ENCODE measurements at places on chromosomes 3 and 15.
A peak's percentile ranks its signal among the peaks of the same experiment; 100 is the strongest.

DNA sequence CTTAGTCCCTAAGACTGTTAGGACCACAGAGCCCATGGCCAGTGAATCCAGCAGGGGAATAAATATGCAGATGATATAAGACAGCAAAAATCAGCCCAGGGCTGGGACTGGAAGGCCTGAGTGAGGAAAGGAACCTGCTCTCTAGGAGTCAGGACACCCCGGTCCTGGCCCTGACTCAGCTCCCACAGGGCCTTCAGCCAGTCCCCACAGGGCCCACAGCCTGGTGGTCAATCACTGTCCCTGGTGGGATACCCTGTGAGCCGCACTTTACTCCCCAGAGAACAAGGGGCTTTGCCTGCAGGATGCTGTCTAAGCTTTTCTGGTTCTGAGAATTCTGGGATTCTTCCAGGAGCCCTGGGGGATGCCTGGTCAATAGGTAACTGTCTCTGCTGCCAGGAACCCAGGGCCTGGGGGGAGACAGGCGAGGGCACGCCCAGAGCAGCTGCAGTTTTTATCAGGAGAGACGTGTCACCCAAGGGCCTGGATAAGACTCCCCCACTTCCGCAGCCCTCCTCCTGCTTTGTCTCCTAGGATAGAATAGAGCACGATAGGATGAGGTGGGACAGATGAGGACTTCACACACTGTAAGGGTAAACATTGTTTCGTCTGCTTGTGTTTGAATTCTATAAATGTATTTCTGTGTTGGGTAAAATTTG lies 49.5 kb upstream of the MCF2L2 start:
- DNase-seq = no peak

DNA sequence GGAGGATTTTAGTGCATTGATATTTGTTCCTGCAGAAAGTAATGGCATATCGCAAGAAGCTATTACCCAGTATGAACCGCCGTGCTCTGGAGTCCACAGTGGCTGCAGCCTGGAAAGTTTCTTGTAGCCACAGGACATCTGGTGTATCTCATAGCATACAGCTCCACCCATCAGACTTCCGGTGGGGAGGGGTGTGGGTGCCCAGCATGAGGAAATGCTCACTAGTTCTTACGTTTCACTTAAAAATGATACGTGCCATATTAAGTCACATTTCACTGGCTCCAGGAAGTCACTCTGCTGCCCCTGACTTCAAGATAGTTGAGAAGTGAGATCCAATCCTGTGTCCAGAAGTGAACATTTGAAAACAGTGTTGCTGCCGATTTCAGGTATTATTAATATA lies 990.4 kb downstream of the GBE1 start:
- no peak for DNase-seq

DNA sequence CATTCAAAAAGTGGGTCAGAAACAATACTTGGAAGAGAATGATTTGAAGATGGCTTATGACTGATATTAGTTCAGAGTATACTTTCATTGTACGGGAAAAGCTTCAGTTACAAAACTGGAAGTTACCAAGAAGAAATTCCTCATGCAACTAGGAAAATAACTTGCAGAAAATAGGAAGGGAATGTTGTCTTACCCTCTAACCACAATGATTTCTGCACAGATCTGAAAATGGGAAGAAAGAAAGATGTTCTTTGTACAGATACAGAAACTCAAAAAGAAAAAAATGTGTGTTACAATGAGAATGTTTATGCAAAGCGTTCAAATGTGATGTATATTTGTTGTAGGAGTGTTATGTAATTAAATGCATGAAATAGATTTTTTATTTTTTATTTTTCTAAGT lies 3.7 kb downstream of the ZNF280D start:
- DNase-seq = no peak

GRCh38 chr3:120795017-120795648 lies 52.6 kb downstream of the GTF2E1 start:
- DNase-seq = peak; percentile 72

DNA sequence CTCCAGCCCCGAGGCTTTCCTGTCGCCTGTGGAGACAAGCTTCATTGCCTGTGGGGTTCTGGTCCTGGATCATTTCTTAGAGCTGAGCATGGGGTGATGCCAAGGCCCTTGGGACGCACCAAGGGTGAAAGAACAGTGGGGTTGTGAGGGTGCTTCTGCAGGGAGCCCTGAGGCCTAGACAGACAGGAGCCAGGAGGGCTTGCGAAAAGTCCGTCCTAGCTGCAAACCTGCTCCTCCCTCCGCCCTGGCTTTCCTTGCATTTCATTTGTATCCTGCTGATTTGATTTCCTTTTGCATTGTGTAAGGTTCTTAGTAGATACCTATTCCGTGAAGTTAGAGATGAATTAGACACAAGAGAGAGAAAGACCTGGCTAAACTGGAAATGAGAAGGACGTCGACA lies 286.9 kb upstream of the C2CD4B start:
- no peak for DNase-seq

GRCh38 chr15:81941479-81941878 lies 104.3 kb downstream of the MEX3B start:
- no peak for DNase-seq

- DNase-seq = no peak
Observed at GRCh38 chr3:134337071-134337482, 37.2 kb downstream of the AMOTL2 start.

DNA sequence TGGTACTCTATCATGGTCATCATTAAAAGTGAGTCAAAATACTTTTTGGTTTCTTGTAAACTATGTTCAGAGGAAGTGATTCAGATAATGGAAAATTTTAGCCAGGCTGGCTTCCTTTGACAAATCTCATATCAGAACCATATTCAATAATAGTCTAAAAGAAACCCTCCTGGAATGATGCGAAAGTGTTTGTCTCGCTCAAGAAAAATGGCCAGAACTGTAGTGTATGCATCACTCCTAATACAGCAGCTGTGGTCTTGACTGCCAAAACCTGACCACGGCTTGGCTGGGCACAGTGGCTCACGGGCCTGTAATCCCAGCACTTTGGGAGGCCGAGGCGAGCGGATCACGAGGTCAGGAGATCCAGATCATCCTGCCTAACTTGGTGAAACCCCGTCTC lies 35.6 kb upstream of the KCNMB2 start:
- no peak for DNase-seq

GRCh38 chr3:197328198-197328597 lies 29.8 kb upstream of the DLG1 start:
- no peak for DNase-seq

GRCh38 chr15:72068856-72069255 lies 49.1 kb downstream of the MYO9A start:
- no peak for DNase-seq

- DNase-seq = no peak
Observed at GRCh38 chr15:69910514-69910913, 187.2 kb downstream of the TLE3 start.

- DNase-seq = peak; percentile 1
Observed at GRCh38 chr15:88897456-88898194, 2.3 kb upstream of the HAPLN3 start.

- DNase-seq = no peak
Observed at GRCh38 chr15:51314391-51315337, 23.7 kb downstream of the CYP19A1 start.
